ENCODE measurements at places on chromosomes 5 and 9.

DNA sequence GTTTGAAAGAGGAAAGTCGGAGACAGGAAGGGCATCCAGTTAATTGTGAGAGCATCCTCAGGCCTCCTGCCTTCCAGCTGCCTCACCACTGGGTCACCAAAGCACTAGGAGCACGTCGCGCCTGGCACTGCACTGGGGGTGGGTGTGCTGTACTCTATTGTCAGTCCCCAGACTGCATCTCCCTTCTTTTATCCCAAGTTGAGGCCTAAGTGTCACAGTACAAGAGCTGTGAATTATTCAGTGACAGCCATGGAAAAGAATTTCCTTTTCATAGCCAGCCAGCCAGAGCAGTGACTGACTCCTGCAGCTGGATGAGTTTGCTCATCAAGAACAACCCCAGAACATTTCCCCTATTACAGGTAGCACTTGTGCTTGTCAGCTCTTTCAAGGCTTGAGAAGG, 16.3 kb downstream of the CLTA start:
- no peak for DNase-seq

DNA sequence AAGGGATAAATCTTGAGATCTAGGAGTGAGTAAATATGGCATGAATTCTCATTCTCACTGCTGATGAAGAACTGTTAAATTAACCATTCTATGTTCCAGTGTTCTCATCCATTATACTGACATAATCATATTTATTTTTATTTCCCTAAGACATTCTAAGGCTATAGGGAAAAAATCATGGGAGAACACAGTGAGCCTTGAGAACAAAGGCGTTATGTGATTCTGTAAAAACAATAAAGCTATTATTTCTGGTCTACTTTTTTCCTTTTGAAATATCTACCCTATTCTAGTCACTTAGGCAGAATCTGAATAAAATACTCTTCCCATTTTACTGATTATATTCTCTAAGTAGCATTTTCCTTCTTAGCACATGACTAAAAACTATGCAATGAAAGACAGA, 155.7 kb upstream of the ADAMTS16 start:
- DNase-seq, result no peak

- no peak for DNase-seq
These were observed 2257.5 kb upstream of the C9orf72 start for GRCh38 chr9:29830821-29831220.

- DNase-seq, result peak; percentile 38
These were observed 3.0 kb downstream of the N4BP3 start for GRCh38 chr5:178116143-178116885.

- no peak for DNase-seq
These were observed 43.6 kb upstream of the RAD23B start for GRCh38 chr9:107239474-107239873.

DNA sequence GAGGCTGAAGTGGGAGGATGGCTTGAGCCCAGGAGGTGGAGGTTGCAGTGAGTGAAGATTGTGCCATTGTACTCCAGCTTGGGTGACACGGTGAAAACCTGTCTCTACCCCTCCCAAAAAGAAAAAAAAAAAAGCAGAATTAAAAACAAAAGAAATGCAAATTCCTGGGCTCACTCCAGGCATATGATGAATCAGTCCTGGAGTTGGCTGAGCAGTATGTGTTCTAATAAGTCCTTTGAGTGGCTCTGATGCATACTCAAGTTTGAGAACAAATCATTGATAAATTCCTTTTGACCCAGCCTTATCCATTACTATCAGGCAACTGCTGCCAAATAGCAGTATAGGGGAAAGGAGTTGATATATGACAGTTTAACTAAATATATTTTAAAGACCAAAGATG, 28.3 kb downstream of the UHRF2 start:
- no peak for DNase-seq

- no peak for DNase-seq
These were observed 106.3 kb downstream of the RAPGEF6 start for GRCh38 chr5:131528682-131529081.

DNA sequence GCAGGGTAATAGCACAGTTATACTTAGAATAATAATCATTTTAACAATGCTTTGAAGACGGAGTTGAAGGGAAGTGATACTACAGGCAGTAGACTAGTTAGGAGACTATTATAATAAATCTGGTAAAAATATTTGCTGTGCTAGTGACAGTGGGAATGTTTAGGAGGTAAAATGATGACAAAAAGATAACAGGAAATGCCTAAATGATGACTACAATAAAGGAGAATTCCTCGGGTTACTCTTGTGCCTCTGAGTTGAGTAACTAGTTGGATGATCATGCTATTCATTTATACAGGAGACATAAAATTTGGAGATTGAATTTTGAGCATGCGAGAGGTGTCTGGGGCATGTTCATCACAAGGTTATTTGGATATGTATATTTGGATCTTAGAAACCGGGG, 32.2 kb upstream of the PAM start:
- no peak for DNase-seq

GRCh38 chr5:56552612-56553268, 262.6 kb upstream of the MAP3K1 start:
- DNase-seq, result no peak

GRCh38 chr5:69276422-69277174, 41.9 kb downstream of the CDK7 start:
- DNase-seq, result no peak

GRCh38 chr9:85445887-85446286, 295.9 kb downstream of the AGTPBP1 start:
- no peak for DNase-seq

DNA sequence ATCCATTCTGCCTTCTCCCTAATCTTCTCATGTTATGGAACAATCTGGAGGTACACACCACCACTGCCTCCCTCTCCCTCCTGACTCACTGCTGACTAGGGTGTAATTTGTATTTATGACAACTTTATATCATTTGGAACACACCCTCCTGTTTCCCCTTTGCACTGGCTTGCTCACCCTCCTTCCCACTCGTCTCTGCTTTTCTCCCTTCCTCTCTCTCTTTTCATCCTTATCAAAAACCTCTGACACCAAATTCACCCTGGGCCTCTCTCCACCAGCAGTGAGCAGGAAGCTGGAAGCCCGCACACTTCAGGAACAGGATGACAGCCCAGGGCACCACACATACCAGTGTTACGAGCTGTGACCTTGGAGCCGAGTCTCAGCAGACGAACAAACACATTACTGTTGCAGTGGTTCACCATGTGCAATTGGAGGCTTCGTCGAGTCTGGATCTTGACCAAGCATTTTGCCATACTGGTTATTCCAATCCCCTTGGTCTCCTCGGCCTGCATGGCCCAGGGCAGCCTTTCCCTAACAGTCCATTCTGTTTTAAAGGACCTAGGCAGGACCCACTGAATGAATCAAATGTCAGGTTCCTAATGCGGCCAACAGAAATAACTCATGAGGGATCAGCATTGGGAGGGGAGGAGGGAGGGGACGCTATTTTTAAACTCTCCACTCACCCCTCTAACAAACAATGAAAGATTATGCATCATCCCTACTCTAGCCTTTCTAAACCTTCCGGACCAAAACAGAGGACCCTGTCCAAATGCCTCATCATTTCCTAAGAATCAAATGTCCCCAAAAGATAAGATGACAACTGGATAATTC, 203.9 kb upstream of the RASEF start:
- no peak for DNase-seq

DNA sequence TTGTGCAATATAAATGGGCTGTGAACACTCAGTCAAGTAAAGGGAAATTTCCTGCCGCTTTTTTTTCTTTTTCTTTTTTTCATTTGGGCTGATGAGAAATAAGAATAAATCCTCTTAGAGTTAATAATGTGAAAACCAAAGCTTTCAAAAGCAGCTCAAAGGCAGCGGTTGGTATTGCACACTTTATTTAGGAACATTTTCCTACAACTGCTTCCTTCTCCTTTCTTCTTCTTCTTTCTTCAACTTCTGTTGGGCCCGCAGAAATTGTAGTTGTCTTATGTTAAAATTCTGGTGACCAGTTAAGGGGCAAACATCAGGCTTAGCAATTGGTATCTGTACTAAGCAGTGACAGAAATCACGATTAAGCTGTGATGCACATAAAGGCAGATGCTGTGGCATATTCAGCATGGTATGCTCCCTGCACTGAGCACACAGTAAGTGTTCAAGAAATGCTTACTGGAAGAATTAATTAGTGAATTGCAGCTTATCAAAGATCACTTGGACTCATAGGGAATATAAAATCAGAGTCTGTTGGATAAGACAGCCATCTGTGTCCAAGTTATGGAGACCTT, 85.4 kb downstream of the ANKRD55 start:
- no peak for DNase-seq

- no peak for DNase-seq
These were observed 24.3 kb downstream of the EFNA5 start for GRCh38 chr5:107646418-107646817.

- DNase-seq, result no peak
These were observed 41.4 kb upstream of the CTNNA1 start for GRCh38 chr5:138711811-138712210.

DNA sequence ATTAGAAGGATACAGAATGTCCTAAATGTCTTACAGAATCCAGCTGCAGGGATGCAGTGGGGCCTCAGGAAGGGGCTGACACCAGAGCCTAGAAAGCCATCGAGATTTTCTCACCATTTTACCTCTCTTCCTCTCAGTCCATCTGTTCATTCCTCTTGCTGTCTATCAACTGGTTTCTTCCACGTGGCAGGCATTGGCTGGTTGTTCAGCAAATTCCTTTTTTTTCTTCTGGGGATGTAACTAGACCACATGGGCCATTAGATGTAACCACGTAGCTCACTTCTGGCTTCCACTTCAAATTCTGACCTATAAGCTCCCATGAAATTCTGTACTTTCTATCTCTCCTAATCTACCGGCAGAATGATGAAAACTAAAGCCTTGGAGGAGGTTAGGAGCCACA, 93.6 kb upstream of the MTAP start:
- no peak for DNase-seq

DNA sequence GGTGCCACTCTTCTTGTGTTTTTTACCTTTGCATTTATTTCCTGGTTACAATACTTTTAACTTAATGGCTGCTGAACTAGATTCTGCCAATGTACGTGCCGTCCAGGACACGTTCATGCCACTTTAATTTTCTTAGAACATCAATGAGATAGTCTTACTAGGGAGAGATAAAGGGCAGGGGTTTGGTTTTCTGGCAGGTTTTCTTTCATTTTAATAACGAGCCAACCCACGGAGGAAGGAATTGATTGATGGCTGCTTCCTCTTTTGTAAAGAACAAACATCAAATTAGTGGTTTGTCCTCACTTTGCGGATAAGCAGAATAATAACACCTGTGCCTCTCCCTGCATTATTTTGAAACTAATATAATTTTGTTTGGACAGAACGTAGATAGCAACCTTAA, 135.7 kb downstream of the DOCK8 start:
- DNase-seq, result no peak

- DNase-seq, result no peak
These were observed 45.2 kb upstream of the IL6ST start for GRCh38 chr5:56039985-56040384.

DNA sequence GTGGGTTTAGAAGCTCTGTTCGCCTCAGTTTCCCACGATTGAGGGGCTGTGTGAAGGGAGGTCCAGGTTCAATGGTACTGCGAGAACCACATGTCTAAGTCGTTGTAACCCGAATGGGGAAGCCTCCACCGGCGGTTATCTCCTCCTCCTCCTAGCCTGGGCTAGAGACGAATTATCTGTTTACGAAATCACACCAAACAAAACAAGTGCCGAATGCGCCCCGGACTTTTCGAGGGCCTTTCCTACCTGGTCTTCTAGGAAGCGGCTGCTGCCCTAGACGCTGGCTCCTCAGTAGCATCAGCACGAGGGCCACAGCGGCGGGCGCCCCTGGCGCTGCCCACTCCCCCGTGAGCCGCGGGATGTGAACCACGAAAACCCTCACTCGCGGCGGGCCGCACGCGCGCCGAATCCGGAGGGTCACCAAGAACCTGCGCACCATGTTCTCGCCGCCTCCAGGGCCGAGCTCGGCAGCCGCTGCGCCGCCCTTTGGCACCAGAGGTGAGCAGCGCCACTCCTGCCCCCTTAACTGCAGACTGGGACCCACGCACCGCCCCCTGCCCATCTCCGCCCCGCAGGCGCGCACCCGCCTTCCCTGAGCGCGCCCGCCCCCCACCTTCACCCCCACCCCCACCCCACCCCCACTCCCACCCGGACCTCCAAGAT, at the start of gene CDKN2A:
Gene CDKN2A, minus strand, starts transcription at position 500 of the 663 bp plus-strand sequence.
- DNase-seq, result no peak

DNA sequence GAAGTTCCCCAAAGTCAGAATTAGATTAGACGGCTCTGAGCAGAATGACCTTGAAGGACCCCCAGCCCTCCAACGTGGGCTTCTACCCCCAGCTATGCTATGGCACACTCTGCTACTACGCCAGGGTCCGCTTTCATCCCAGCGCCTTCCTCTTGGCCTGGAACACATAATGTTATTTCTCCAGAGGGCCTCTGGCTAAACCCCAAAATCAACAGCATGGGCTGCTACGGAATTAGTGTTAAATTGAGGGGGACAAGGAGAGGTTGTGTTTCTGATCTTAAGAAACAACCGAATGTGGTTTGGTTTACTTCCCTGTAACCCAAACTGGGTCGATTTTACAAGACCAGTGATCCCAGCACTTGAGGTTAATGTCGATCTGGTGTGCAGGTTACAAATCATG, 97.1 kb downstream of the ZNF618 start:
- no peak for DNase-seq

DNA sequence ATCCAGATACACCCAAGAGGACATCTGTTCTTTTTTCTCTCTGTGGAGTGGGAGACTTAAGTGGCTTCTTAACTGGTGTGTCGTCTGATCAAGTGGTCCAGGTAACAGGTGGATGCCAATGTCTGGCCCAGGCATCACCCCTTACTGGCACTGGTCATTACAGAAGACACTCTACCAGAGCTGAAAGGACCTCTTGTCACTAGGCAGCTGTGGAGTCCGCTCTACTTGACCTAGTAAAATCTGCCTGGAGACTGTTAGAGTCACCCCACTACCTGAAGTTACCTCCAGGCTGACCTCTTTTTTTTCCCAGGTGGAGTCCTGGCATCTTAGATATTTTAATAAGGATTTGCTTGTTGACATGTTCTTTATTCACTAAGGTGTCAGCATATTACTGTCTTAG, 22.5 kb downstream of the FXN start:
- no peak for DNase-seq

DNA sequence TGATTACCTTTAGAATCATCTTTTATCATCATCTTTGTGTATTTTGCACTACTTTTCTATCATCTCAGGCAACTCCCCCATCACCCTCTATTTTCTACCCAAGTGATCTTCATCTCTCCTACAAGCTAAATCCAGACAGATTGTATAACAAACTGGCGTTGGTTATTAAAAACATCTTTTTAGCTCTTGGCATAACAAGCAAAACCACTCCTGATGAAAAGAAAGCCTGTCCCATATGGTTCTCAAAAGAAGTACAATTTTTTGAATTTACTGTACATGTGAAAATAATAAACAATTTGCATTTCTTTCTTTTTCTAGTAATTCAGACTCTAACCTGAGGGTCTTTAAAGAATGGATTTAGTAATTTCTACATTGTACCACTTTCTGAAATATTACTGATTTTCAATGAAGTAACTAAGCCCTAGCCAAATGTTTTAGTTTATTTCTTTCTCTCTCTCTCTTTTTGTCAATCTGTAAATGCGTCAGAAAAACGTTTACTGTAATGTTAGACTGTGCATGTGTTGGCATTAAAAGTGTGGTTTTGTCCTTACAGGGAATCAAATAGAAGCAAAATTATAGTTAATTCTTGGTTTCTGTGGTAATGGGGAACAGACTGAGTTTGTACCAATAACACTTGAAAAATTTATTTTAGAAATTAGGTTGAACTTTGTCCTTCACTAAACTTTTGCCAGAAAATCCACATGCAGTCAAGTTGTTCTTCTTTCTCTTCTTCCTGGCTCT, 52.5 kb upstream of the RPS23 start:
- no peak for DNase-seq

Measured in stimulated activated CD4-positive, alpha-beta T cell treated with anti-CD3 and anti-CD28 coated beads, Interleukin-12 subunit alpha, Interleukin-12 subunit beta, amount 100 ng/mL, for 24 hours (primary cell).